ENCODE measurements at places on chromosomes 16 and 17.

GRCh38 chr17:43855061-43855460, 8.1 kb downstream of the CD300LG start:
- no peak for DNase-seq

DNA sequence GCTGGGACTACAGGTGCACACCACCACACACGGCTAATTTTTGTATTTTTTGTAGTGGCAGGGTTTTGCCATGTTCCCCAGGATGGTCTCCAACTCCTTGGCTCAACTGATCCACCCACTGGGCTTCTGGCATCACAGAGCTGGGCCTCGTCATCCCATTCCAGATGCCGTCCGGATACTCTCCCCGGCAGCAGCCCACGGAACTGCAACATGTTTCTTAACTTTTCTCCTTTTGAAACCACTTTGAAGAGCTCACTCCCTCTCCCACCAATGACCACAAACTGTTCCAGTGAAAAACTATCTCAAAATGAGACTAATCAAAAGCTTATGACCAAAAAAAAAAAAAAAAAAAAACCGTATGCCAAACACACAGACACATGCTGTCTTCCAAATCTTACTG, 17.6 kb downstream of the PEMT start:
- DNase-seq: no peak

GRCh38 chr17:4941319-4941610, 1.2 kb downstream of the RNF167 start:
- no peak for DNase-seq

DNA sequence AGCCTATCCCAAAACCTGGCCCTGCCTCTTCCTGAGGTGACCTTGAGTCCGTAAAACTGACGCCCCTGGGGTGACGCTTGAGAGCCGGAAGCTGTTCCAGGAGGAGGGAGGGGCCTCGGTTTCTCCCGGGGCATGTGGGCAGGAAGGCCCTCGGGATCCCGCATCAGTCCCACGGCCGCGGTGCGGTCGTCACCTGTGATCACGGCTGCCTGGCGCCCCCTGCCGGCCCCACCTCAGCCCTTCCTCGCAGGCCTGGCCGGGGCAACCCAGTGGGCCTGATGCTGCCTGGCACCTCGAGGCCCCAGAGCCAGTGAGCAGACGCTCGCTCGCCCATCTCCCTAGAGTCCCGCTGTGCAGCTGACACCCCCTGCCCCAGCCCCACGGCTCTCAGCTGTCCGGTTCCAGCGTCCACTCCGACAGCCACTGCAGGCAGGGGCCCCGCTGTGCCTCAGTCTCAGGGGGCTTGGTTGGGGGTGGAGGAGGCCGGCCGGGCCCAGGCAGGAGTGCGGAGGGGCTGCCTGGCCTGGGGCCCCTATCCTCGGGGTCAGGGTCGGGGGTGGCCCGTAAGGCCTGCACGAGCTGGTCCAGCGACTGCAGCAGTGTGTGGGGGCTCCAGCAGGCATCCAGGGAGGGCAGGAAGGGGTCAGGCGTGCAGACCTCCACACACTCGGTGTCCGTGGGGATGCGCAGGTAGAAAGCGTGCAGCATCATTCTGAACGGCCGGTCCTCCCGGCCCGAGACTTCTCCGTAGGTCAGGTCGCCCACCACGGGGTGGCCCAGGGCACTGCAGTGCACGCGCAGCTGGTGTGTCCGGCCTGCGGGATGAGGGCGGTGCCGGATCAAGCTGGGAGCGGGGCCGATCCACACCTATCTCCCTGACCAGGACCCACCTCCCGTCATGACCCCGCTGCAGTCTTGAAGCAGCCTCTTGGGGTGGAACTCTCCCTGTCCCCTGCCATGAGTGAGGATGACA, 2.3 kb downstream of the RPUSD1 start:
- DNase-seq: no peak

DNA sequence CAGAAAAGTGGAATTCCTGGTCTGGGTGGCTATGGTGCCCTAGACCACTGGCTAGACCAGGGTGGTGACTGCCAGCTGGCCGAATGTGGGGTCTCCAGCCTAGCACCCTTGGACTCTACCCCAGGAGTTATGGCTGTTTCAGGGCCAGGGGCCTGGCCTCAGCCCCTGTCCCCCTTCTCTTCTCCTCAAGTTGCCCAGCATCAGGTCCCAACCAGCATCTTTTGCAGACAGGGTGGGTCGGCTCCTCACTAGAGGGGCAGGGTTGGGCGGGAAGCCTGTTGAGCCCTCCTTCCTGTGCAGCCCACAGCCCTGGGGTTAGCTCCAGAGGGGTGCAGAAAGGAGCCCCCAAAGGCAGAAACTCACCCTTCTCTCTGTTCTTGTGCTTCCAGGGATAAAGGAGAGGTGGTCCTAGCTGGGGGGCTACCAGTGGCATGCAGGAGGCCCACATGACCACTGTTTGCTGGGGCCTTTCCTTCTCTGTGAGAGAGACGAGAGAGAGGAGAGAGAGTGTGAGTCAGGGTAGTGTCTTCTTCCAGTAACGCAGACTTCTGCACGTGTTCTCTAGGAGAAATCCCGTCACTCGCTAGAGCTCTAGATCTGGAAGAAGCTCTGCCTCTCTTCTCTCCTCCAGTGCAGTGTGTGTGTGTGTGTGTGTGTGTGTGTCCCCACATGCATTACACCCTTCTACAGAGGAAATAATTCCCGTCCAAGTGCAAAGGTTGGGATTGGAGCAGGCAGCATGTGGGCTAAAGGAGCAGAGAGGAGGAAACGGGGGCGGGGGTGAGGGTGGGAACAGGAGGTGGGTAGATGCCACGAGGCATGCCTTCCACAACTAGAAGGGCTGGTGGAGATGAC, 209.4 kb downstream of the SEC14L1 start:
- no peak for DNase-seq

GRCh38 chr16:53132406-53132805, 77.6 kb downstream of the CHD9 start:
- DNase-seq: no peak

DNA sequence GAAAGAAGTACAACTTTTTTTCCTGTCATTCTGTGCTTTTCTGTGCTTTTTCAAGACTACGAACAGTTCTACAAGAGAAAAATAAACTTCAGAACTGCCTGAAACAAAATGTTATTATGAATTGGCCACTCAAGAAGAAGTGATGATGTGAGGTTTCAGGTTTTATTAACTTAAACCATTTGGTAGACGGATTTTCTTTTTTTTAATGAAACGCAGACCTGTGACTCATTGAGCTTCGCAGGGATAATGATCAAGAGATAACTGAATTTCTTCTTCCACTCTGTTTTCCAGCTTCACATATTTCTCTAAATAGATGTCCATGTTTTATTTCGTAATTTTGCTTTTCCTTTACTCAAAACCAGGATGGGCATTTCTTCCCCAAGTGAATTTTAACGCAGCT, 32.7 kb downstream of the AIPL1 start:
- no peak for DNase-seq

- DNase-seq: no peak
Measured at GRCh38 chr17:48347177-48347576, 82.8 kb downstream of the SKAP1 start.
